ENCODE measurements at places on chromosomes 6 and 20.

DNA sequence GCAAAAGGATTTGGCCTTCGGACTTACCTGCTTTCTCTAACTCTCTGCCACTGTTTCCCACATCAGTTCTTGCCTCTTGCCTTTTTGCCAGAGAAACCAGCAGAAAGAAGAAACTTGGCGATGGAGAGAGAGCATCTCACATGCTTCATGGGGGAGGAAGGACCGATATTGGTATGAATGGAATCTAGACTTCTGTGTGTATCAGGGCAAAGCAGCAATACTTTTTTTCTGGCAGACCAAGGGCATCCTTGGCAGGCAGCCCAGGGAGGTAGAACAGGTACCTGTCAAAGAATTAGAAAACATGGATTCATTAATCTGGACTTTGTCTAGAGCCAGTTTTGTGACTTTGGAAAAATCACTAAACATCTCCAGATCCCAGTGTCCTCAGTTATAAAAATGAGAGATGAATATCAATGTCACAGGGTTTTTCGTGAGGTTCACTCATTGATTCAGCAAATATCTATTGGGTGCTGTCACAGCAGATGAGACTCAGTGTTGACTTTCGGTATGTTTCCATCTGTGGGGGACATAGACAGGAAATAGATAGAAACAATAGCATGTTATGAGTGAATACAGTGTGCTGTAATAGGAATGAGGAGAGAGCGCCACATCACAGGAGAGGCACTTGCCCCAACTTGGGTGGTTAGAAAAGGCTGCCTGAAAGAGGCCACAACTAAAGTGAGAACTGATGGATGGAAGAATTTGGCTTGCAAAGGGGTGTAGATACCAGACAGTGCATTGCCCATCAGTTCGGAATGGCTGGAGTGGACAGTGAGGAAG, 114.1 kb downstream of the CD83 start:
- DNase-seq = peak; percentile 48

GRCh38 chr6:134532694-134533624, 215.0 kb upstream of the SGK1 start:
- no peak for DNase-seq

DNA sequence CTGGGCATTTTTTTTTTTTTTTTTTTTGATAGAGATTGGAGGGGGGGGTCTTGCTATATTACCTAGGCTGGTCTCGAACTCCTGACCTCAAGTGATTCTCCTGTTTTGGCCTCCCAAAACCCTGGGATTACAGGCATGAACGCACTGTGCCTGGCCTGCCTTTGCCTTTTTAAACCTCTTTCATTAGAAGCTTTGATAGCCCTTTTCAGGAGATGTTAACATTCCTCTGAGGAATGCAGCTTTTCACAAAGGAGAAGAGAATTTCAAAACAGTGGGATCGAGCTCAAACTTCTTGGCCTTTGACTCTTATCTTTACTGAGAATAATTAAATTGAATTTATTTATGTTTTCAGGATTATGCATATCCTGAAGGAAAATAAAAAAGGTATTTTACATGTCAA, 31.3 kb downstream of the SLC26A8 start:
- no peak for DNase-seq

DNA sequence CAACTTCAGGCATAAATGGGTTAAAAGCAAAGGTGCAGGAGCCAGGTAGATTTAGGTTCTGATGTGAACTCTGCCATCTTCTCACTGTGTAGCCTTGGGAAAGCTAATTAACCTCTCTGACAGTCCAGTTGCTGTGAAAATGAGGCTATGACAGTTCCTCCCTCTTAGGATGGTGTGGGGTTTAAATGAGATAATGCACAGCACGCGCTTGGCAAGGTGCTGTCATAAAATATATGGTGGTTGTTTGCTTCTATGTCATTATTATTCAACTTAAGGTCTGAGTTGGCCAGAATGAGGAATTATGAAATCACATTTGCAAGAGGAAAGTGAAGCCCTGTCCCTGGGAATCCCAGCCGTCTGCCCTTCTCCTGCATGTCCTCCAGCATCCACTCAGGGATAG, 15.5 kb upstream of the BCAS1 start:
- DNase-seq = no peak
